ENCODE measurements at places on chromosomes 2 and 18.

DNA sequence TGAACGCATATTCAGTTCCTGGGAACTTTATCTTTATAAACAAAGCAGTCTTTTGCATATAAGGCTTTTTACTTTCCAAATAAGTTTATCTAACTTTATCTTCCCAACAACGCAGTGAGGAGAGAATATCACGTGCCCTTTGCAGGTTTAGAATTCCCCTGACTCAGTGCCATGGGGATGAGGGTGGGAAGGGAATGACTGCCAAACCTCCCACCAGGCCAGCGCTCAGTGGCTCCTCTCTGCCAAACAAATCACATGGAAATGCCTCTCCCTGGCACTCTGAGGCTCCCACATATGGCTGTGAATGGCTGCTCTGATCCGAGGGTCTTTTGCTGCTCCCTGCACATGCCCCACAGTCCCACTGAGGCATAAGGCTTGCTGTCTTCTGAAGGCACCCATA lies 158.3 kb downstream of the DNAH6 start:
- no peak for DNase-seq

- DNase-seq = no peak
These were observed 38.5 kb upstream of the STPG4 start for GRCh38 chr2:47193607-47194006.

GRCh38 chr2:232869138-232870017 lies 686 bp upstream of the SNORC start:
- DNase-seq = no peak

- DNase-seq = no peak
These were observed 139.4 kb upstream of the HAAO start for GRCh38 chr2:42931818-42932195.

- no peak for DNase-seq
These were observed 115.6 kb downstream of the SMAD7 start for GRCh38 chr18:48835119-48835518.

DNA sequence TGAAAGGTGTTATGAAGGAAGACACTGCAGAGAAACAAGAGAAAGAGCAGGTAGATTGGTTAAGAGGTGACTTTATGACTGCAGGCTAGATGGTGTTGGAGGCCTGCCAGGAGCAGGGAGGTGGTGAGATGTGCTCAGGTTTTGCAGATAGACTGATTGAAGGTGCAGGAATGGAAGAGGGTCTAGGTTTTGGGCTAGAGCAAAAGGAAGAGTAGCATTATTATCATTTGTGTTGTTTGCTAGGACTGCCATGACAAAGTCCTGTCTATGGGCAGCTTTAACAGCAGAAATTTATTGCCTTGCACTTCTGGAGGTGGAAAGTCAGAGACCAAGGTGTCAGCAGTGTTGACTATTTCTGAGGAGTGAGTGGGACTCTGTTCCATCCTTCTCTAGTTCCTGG lies 172.9 kb upstream of the SOX11 start:
- DNase-seq = no peak

Measured in CMK (cell line).